ENCODE measurements at places on chromosomes 1 and 21.

DNA sequence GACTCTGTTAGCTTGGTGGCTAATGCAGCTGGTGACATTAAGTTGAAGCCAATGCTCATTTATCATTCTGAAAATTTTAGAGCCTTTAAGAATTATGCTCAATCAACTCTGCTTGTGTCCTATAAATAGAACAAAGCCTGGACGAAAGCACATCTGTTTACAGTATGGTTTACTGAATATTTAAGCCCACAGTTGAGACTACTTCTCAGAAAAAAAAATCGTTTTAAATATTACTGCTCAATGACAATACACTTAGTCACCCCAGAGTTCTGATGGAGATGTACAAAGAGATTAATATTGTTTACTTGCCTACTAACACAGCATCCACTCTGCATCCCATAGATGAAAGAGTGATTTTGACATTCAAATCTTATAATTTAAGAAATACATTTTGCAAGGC is 79.6 kb downstream of the NEGR1 start:
- no peak for DNase-seq

DNA sequence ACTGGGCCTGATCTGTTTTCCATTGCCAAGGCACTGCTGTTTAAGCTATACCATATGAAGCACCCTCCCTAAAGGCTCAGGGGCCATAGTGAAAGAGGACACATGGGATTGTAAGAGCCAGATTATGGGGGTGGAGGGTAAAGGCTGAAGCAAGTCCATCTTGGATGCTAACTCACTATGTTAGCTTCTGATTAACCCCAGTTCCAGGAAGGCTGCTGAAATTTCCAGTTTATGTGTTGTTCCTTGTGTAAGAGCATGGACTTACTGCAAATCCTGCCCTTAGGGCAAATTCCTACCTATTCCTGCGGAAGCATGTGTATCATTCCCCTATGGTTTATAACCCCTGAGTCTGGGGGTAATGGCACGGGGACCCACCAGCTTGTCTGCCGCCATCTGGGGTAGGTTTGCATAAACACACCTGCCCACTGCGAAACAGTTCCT is 91.8 kb upstream of the SERBP1 start:
- no peak for DNase-seq

- DNase-seq = no peak
These were observed 15.4 kb downstream of the AHDC1 start for GRCh38 chr1:27588256-27589232.

GRCh38 chr1:54314696-54315095 is 91.5 kb downstream of the SSBP3 start:
- no peak for DNase-seq

GRCh38 chr1:94126651-94127050 is 5.7 kb upstream of the ABCA4 start:
- DNase-seq = no peak

DNA sequence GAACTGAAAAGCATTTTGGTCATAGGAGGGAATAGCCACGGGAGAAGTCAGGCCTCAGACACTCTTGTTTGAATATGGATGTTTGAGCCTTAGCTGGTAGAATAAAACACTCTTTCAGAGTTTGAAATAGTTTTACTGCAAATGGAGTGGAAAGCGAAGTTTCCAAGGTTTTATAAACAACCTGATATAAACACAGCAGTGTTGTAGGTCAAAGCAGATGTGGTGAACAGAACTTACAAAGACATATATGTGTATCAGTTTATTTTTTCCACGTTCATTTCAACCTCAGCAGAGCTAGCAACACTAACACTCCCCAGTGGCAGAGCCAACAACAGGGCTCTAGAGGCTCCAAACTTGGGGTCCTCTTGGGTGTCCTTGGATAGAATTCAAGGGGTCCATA is 89.9 kb downstream of the WLS start:
- no peak for DNase-seq

DNA sequence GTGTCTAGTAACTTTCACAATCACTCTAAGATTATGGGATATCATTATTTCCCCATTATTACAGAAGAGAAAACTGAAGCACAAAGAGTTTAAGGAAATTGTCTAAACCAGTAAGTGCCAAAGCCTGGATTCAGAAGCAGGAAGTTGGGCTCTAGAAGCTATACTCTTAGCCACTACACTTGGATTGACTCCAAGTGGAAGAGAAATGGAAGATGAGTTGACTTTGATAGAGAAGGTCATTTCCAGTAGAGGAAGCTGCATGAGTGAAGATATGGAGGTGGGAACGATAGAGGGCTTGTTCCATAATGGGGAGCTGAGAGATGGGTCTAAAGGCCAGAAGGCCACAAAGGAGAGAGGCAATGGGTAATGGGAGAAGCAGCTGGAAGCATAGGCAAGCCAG is 11.7 kb upstream of the TDRD10 start:
- no peak for DNase-seq

- DNase-seq = no peak
These were observed 6.9 kb downstream of the DTL start for GRCh38 chr1:212042436-212042835.

DNA sequence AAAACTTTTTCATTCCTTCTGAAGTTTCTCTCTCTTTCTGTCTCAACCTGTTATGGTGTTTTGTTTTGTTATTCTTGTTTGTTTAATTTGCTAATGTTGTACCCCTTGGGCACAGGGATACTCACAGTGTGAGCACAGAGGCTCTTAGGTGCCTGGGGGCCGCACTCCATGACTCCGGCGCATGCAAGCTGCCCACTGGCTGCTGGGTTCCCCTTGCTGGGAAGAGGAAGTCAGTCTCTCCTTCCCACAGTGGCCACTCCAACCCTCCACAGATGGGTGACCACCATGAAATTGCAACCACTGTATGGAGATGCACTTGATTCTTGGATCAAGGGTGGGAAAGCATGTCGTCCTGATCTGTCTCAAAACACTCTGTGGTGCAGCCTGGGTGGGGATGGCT is 4.6 kb upstream of the CD1A start:
- DNase-seq = no peak

GRCh38 chr1:229279242-229279641 is 8.3 kb downstream of the RAB4A start:
- no peak for DNase-seq

All from stimulated activated CD4-positive, alpha-beta T cell treated with anti-CD3 and anti-CD28 coated beads, Interleukin-15, amount 100 ng/mL, for 1 hour (primary cell).